Stimulated activated CD4-positive, alpha-beta T cell treated with anti-CD3 and anti-CD28 coated beads, Interleukin-12 subunit alpha, Interleukin-12 subunit beta, amount 100 ng/mL, for 24 hours (primary cell): ENCODE measurements at places on chromosomes 3 and 15.

DNA sequence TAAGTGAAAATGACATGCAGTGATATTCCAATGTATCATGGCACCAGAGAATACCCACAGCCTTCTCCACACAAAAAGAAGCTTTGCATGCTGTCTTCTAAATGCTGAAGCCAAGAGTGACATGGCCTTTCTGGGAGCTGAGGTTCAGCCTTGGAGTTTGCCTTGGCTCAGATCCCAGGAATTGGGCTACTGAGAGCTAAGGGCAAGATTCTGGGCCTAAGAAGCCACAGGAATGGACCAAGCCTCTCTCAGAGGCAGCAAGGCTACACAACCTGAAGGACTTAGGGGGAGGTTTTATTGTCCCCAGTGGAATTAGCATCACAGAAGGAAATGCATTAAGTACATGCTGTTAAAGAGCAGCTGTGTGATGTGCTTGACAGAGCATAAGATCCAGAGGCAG, 1078.5 kb downstream of the TUSC7 start:
- no peak for DNase-seq

GRCh38 chr3:127156338-127157050, 36.4 kb upstream of the PRR23E start:
- no peak for DNase-seq

- no peak for DNase-seq
Observed at GRCh38 chr3:194011807-194012206, 124.1 kb upstream of the HES1 start.

DNA sequence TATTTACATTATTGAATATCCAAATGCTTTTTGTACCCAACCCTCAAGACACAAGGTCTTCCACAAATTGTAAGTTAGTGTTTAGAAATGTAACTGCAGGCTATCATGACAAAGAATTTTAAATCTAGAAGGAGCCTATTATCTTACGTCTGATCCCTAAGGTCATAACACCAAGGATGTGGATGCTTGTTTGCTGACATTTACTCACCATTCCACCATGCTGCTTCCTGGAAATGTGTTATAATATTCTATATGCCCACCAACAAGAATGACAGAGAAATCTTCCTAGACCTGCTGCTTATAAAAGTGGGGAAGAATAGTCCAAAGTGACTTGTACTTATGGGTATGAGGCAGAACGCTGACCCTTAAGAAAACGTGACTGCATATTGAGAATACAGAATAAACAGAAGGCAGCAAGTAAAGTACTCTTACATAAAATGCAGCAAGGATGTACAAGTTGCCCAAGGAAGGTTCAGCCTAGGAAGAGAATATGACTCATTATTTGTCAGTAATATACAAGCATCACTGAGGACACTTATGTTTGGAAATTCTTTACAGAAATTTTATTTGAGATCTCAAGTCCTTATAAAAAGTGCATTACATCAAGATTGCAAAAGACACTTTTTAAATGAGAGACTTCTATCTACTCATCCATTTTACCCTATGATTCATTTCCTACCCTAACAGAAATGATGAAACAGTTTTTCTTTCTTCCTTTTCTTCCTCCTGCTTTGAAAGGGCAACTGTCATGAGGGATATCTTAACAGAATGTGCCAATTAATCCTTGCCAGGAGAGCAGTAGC, 59.6 kb downstream of the ESYT3 start:
- DNase-seq, result no peak

DNA sequence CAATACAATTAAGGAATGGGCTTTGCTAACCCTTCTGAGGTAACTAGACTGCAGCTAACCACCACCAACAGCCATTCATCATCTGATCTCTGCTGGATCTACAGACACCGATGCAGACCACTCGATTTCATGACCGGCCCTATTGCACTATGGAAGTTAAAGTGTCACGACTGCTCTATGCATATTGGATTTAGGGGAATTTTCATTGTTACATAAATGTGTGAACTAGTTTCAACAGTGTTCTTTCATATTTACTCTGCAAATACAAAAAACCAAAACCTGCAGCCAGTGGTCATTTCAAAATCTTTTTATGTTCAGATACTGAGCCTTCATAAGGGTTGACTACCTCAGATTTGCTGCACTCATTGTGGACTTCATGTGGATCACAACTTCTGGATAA, 14.5 kb downstream of the CDV3 start:
- no peak for DNase-seq

DNA sequence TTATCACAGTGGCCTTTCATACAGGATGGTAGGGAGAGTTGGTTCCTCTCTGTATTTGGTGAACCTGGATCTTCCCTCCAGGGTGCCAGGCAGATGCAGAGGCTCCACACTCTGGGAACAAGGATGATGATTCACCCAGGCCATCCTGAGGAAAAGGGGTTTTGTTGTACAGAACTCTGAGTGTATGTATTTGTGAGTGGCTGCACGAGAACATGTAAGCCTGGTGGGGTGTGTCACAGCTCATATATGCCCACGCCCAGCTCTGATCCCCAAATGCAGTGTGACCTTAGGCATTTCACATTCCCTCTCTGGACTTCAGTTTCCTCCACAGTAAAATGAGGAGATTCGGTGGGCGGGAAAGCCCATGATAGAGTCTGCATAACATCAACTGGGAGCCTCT, 11.6 kb upstream of the CILP start:
- DNase-seq, result no peak
